Fibroblast of lung (primary cell): ENCODE measurements at places on chromosomes 13 and 19. TPM values are rescaled to one million over a fixed set of nuclear protein-coding genes. Genes with fewer than 3 reads are reported as not detected.

FBXO17 gene
- 25.8 and 26.7 TPM in 2 replicates for total RNA-seq

MYO1F gene
- under 0.01 and 0.17 TPM in 2 replicates for total RNA-seq

ZNF235 gene
- total RNA-seq, result 2.8 and 5.8 TPM in 2 replicates

CEACAM16 gene
- total RNA-seq, result under 0.01 TPM in 1 of 2 replicates, not detected in the other

TINCR gene
- total RNA-seq, result under 0.01 and 0.17 TPM in 2 replicates

TNFSF11 gene
- not detected in 2 replicates for total RNA-seq

CERS4 gene
- 17.0 and 27.0 TPM in 2 replicates for total RNA-seq

IQCN gene
- total RNA-seq, result 0.51 and 0.83 TPM in 2 replicates

ZNF180 gene
- total RNA-seq, result 6.4 and 7.6 TPM in 2 replicates

ZNF835 gene
- 3.3 and 3.6 TPM in 2 replicates for total RNA-seq

PLA2G4C gene
- 31.9 and 39.3 TPM in 2 replicates for total RNA-seq

ITGBL1 gene
- total RNA-seq, result 19.0 and 45.1 TPM in 2 replicates

NPAS1 gene
- 0.26 and 0.33 TPM in 2 replicates for total RNA-seq

TEX26 gene
- 0.26 and 0.66 TPM in 2 replicates for total RNA-seq

CUL4A gene
- total RNA-seq, result 98.4 and 126 TPM in 2 replicates

OVOL3 gene
- total RNA-seq, result not detected in 2 replicates

GEMIN7 gene
- 12.3 and 15.7 TPM in 2 replicates for total RNA-seq

TJP3 gene
- total RNA-seq, result not detected in 2 replicates

RFPL4A gene
- not detected in 2 replicates for total RNA-seq

RNF17 gene
- not detected in 2 replicates for total RNA-seq

ERICH6B gene
- total RNA-seq, result not detected in 2 replicates

KASH5 gene
- not detected in 2 replicates for total RNA-seq

ICAM3 gene
- 4.3 and 5.1 TPM in 2 replicates for total RNA-seq

CACNA1A gene
- total RNA-seq, result 1.8 and 9.7 TPM in 2 replicates

GRK1 gene
- total RNA-seq, result 0.17 TPM in 1 of 2 replicates, not detected in the other

HSH2D gene
- total RNA-seq, result not detected in 2 replicates

CYSLTR2 gene
- not detected in 2 replicates for total RNA-seq

FGF9 gene
- total RNA-seq, result 0.33 and 0.77 TPM in 2 replicates

PRODH2 gene
- total RNA-seq, result not detected in 2 replicates

GNG8 gene
- not detected in 2 replicates for total RNA-seq

MIA gene
- 0.26 TPM in 1 of 2 replicates, not detected in the other for total RNA-seq

LRFN3 gene
- 2.6 and 3.1 TPM in 2 replicates for total RNA-seq

KLC3 gene
- total RNA-seq, result 0.17 TPM in 1 of 2 replicates, not detected in the other
